Uterus (tissue), 4 donors: ENCODE measurements at places on chromosomes 5 and 9. TPM values are rescaled to one million over a fixed set of nuclear protein-coding genes. Genes with fewer than 3 reads are reported as not detected.

PCDHB14 gene
- total RNA-seq, result 14.7 TPM

GRCh38 chr9:95715868-95716435, 159.5 kb upstream of the ERCC6L2 start:
- no peak for DNase-seq

GRCh38 chr9:90702441-90702955, 59.9 kb upstream of the DIRAS2 start:
- no peak for DNase-seq

GRCh38 chr9:137630679-137631078, 11.9 kb downstream of the EHMT1 start:
- no peak for DNase-seq

GRCh38 chr9:127862075-127863011, 7.9 kb upstream of the ENG start:
- peak; percentile 59 for DNase-seq
